ENCODE measurements at places on chromosomes 6 and 20.

DNA sequence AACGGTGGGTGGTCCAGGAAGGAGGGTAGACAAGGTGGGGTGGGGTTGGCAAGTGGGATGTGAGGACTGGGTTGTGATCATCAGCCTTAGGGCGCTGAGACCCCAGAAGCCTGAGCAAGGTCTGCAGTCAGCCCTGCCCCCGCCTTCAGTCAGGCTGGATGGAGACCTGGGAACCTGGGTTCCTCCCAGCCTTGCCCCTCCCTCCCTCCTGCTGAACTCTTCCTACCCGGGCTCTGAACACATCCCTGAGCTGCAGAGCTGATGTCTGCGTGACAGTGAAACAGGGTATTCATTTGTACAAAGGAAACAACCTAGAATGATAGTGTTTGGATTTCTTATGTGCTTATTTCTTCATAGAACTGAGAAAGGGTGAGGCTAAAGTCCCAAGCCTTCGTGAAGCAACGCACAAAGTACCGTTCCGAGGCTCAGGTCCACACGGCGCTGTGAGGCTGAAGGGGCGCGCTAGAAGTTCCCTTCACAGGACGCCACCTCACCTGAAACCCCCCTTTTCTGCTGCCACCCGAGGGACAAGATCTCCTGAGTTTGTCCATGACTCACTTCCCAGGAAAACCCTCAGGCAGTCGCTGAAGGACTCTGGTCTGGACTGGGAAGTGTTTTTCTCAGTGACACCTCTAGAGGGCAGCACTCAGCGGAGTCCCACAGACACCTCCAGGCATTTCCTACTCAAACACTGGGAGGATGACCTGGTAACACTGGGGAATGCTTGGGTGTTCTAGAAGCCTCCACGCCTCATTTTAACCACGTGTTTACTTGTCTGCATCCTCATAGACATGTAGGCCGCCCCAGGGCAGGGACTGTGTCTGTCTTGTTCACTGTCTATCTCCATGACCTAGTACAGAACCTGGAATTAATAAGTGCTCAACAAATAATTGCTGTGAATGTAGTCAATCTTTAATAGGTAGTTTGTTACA, 1.2 kb downstream of the GSTA5 start:
- peak; percentile 59 for DNase-seq

- no peak for DNase-seq
Observed at GRCh38 chr20:57662456-57663240, 42.4 kb upstream of the ZBP1 start.

DNA sequence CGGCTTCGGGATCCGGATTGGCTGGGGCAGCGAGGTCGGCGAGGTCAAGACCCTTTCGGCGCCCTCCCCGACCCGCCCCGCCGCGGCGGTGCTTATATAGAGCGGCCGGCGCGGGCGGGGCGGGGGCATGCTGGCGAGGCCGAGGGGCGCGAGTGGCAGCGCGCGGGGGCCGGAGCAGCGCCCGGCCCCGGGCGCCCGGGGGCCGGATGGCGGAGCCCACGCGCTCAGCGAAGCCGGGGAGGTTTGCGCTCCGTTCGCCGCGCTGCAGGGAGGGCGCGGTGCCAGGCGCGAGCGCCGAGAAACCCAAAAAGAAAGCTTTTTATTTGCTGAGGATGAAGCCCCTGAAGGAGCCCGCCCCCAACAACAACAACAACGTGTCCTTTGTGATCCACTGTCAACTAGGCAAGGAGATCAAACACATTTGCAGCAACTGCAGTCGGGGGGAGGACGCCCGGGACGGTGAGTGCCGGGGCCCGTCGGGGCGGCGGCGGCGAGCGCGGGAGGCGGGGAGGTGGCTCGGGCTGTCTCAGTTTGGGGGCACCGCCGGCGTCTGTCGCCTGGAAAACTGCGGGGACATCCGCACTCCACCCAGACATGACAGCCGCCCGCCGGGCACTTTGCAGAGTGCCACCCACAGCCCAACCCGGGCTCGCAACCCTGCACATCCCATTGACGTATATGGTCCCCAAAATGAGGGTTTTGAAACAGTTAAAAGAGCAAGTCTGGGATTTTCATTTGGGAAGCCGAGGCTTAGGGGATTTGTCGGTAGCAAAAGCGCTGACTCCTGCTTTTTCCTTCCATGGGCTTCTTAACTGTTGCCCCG, 297.3 kb downstream of the PHACTR1 start:
- no peak for DNase-seq

- DNase-seq: no peak
Observed at GRCh38 chr6:111091987-111092386, 4.7 kb downstream of the SLC16A10 start.

GRCh38 chr6:32890831-32891230, 36.8 kb downstream of the PSMB9 start:
- DNase-seq: no peak

DNA sequence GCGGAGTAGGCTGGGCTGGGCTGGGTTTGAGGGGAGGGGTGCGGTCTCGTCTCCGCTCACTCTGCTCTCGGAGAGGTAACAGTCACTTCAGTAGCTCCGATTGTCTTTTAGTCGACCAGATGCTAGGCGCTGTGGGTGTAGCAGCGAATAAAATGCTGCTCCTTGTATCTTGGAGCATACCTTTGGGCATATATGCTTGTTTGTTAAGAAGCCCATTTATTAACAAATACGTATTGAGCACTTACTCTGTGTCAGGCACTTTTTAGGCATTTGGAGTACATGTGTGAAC, 545 bp downstream of the ACTR5 start:
- DNase-seq: peak; percentile 61

DNA sequence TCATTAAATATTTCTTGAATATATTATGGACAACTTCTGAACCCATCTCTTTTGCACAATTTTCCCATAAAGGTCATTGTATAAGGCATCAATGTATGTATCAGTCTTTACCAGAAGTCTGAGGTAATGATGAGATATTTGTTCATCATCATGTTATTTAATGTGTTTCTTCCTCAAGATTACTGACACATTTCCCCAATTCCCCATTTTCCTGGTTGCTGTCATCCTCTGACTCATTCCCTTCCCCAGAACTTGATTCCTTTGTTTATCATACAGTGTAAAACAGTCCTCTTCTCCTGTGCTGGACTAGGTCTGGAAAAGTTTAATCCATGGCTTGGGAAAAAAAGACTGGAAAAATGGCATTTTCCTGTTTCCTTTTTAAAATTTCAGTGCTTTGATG, 107.9 kb upstream of the FLRT3 start:
- no peak for DNase-seq

DNA sequence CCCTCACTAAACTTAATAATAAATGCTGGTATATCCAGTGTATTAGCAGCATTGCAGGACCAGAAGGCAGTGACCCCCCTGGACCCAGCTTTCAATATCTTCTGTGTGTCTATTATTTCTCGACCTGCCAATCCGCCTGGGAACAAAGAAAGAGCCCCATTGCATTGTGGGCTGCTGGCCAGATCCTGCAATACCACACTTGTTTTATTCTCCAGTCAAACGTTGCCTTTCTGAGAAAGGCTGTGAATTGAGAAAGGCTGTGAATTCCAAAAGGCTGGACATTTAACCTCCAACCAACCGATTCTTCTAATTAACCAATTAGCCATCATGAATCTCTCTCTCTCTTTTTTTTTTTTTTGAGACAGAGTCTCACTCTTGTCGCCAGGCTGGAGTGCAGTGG, 1.5 kb upstream of the MTO1 start:
- no peak for DNase-seq

DNA sequence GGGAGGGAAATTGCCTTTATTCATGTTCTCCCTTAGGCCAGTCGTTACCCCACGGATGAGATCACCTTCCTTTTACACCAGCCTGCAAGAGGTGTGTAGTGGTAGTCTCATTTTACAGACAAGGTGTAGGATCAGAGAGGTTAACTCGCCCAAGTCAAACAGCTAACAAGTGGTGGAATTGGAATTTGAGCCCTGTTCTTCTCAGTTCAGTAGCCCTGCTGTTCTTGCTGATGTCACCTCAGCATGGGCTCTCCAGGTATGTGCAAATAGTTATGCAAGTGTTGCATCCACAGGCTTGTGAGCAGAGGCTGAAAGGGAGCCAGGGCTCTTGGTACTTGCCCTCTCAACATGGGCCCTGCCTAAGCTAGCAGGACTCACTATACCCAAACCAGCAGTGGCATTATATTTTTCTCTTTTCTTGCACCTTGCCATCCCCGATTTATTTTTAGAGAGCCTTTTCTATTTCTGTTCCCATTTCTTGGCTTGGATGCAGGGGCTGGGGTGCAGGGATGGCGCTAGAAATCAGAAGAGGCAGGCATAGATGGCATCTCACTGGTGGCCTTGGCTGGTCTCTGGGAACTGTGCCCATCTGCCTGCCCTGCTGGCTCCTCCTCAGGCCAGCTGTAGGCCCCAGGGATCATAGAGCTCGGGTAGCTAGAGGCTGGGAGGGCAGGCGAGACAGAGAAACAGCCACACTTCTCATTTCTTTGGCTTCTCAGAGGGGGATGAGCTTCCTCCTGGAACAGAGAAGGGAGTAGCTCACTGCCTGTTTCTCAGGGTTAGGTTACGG, 18.2 kb downstream of the PPARD start:
- DNase-seq: no peak

GRCh38 chr20:32227306-32227705, 19.6 kb downstream of the POFUT1 start:
- no peak for DNase-seq

DNA sequence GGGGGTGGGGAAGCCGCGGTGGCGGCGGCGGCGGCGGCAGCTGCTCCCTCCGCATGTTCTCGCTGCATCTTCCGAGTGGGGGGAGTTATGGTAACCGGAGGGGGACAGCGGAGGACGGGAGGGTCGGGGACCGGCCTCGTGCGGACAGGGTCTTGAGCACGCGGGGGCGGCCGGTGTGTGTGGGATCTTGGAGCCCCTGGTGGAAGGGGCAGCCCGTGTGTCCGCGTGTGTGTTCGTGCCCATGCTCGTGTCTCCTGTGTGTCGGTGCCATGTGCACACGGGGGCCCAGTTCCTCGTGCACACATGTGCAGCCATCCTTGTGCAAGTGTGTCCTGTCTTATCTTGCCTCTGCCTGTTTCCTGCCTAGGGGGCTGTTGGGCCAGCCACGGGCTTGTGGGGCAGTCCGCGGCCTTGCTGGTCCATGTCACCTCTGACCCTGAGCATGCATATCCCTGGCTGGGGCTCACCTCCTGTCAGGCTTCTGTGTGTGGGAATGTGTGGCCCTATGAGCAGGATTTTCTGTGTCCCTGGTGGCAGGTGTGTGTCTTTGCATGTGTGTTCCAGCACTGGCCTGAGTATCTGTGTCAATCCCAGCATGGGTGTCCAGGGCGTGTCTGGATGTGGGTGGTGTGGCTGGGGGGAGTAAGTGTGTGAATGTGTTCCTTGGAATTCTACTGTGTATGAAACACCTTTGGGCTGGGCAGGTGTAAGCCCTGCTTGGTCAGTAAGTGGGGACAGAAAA, 8.5 kb downstream of the SYNGAP1 start:
- peak; percentile 54 for DNase-seq

- peak; percentile 85 for DNase-seq
Observed at GRCh38 chr6:188821-189655, 103.2 kb upstream of the DUSP22 start.

DNA sequence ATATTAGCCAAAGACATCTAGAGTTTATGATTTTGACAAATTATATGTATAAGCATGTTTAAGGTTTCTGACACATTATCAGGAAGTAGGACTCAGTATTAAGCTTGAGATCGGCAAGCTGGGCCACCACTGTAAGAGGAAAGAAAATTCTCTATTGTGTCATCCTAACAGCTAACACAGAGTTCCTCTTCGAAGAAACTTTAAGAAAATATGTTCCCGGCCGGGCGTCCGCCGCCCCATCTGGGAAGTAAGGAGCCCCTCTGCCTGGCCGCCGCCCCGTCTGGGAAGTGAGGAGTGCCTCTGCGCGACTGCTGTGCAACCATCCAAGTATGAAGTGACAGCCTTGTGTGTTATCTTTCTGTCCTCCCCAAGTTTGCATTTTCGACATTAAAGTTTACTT, 23.0 kb downstream of the USP49 start:
- DNase-seq: no peak

- DNase-seq: no peak
Observed at GRCh38 chr6:32558426-32559057, 28.5 kb upstream of the HLA-DRB5 start.

GRCh38 chr20:33250666-33251065, 14.9 kb downstream of the BPIFA1 start:
- DNase-seq: no peak

DNA sequence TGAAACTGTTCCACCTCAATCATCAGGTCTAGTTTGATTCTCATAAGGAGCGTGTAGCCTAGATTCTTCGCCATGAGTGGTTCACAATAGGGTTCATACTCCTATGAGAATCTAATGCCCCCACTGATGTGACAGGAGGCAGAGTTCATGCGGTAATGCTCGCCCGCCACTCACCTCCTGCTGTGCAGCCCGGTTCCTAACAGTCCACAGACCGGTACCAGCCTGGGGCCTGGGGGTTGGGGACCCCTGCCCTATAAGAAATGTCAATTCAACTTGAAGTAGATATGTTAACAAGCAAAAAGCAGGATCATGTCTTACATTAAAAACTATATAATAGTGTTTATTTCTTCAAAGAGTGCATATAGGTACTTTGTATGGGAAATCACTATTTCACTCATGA, 216.5 kb downstream of the COL19A1 start:
- no peak for DNase-seq

- DNase-seq: no peak
Observed at GRCh38 chr6:54185885-54186284, 74.6 kb downstream of the MLIP start.

DNA sequence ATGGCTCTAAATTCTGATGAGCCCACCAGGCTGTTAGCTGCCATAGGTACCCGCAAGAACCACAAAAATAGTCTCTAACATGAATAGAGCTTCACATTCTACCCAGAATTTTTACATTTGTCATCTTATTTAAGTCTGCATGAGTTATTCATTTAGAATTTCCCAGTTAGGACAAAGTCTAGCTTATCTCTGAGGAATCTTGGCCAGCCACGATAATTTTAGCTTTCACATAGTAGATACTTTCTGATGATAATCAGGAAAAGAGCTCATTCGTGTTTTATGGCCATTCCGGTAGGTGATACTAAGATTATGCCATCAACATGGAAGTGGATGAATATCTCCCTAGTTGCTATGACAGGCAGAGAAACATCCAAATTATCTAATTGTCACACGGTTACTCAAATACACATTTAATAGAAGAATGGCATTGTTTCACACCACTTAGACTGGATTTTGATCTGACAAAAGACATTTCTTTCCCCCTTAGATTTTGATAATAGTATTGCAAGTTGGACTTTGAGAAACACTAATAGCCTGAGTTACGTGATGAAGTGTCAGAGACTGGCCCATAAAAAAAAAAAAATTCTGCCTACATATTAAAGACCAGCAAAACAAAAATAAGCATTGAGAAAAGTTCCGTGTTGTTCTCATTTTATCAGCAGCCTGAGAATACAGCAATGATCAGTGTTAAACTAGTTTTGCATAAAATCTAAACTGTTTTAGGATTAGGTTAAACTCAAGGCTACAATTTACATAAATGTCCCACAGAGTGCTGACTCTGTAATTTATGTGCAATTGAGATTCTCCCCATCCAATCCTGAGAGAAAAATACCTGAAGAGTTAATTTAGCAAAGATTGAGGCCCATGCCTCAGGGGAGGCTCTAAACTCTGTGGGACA, 397.5 kb upstream of the ARID1B start:
- DNase-seq: no peak

GRCh38 chr6:38352636-38353035, 287.1 kb downstream of the BTBD9 start:
- no peak for DNase-seq
